ENCODE measurements at places on chromosomes 5 and 9. TPM values are rescaled to one million over a fixed set of nuclear protein-coding genes. Genes with fewer than 3 reads are reported as not detected.

GRCh38 chr5:149363358-149363757, 5.5 kb downstream of the PCYOX1L start:
- no peak for DNase-seq

- DNase-seq = no peak
Measured at GRCh38 chr5:139852696-139853095, 57.1 kb downstream of the PSD2 start.

DNA sequence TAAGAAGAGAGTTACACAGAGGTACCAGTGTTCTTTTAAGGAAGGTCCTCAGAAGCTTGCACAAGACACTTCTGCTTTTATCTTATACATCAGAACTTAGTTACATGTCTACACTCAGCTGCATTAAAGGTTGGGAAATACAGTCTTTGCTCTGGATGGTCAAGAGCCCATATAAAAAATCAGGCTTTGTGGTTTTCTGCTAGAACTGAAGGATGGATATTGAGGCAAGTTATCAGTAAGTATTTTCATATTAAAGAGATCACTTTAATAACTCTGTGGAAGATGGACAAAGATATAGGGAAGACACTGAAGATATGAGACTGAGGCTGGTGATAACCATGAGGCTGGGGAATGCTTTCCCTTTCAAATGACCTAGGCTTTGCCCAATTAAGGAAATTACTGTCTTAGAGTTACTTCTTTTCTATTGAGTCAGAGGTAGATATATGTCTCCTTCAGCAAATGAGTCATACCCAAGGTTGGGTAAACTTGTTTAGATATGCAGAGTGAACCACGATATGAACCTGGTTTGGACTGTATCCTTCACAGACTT, 87.0 kb upstream of the TNC start:
- DNase-seq = no peak

DNA sequence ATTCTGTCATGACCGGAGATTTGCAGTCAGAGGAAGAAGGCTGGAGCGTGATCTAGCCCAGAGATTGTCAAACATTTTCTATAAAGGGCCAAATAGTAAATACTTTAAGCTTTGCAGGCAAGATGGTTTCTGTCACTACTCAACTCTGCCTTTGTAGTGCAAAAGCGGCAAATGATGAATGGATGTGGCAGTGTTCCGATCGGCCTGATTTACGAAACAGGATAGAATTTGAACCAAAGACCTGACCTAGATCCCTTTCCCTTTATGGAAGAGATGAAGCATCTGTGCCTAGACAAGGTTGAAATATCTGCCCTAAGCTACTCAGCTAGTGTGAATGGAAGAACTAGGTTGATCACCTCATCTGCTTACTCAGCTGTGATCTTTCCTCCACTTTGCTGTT, 209.5 kb downstream of the YTHDC2 start:
- peak; percentile 65 for DNase-seq

GRCh38 chr5:74054641-74055421, 428.8 kb downstream of the ARHGEF28 start:
- DNase-seq = no peak

DNA sequence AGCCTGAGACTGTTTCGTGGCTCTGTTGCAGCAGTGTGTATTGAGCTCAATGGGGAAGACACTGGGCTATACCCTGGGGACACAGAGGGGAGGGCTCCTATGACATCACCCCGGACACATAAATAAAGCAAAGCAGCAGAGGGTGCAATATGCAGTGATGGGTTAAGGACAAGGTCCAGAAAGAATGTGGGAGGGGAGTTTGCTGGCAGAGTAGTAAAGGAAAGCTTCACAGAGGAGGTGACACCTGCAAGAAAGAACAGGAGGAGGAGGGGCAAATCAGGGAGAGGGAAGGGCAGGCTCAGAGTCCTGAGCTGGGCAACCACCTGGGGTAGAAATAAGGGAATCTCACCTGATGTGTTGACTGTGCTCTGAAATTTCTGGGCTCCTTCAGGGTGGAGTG, 35.3 kb upstream of the CDKN2AIPNL start:
- DNase-seq = no peak

- DNase-seq = no peak
Measured at GRCh38 chr9:90092508-90092907, 487.7 kb downstream of the GADD45G start.

DNA sequence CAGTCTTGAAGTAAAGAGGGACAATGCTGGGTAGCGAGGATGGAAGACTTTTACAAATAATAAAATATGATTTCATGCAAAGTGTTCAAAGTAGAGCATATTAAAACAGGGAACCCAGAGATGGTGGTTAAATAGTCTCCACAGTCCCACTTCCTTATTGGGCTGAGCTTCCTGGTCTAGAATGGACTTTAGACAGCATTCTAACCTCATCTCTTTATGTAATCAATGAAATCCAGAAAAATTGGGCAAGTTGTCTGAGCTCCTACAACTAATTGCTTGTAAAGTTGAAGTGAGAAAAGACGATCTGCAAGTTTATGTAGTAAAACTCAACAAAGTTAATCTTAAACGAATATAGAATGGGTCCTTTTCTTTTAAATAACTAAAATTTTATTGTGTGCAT, 328.9 kb downstream of the PJA2 start:
- no peak for DNase-seq

DNA sequence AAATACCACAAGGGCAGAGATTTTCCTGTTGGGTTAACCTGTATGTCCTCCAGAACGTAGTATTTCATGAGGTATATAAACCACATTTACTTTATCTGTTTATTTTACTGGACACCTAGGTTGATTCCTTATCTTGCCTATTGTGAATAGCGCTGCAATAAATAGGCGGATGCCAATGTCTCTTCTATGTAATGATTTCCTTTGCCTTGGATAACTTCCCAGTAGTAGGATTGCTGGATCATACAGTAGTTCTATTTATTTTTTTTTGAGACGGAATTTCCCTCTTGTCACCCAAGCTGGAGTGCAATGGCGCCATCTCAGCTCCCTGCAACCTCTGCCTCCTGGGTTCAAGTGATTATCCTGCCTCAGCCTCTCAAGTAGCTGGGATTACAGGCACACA, 15.6 kb upstream of the TUT7 start:
- DNase-seq = no peak

DNA sequence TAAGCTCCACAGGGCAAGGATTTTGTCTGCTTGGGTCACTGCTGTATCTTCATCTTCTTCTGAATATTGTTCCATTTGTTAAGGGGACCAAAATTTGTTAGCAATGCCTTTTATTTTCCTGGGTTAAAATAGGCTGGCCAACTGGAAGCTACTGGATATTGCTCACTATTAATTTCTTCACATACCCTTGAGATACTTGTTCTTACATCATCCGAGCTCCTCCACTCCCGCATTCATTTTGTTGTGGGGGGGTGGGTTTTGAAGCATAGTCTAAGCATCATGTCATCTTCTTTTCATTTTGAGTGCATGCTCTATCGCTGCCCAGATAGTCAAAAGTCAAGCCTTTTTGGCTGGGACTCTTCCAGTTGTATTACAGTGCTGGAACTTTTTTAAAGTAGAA, 42.5 kb upstream of the PIK3R1 start:
- no peak for DNase-seq

GRCh38 chr9:696332-697323, 144.9 kb upstream of the DMRT1 start:
- no peak for DNase-seq

GRCh38 chr9:135226369-135227050, 139.0 kb downstream of the OLFM1 start:
- no peak for DNase-seq

- no peak for DNase-seq
Measured at GRCh38 chr5:95707055-95707454, 24.1 kb upstream of the RHOBTB3 start.

DNA sequence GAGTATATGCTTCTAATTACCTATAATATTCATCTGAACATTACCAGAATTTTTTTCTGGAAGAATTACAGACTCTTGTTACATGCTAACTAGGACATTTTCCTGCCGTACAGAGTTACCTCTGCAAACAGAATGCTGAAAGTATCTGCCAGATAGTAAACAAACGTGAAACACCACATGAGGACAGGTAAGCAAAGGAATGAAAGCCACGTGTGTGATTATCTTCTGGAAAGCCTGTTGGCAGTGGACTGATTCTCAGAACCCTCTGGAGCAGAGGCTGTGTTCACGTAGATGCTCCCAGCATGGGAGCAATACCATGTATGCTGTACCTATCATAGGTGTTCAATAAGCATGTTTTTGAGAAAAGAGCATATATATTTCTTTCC, 472.6 kb downstream of the ENC1 start:
- DNase-seq = no peak

DNA sequence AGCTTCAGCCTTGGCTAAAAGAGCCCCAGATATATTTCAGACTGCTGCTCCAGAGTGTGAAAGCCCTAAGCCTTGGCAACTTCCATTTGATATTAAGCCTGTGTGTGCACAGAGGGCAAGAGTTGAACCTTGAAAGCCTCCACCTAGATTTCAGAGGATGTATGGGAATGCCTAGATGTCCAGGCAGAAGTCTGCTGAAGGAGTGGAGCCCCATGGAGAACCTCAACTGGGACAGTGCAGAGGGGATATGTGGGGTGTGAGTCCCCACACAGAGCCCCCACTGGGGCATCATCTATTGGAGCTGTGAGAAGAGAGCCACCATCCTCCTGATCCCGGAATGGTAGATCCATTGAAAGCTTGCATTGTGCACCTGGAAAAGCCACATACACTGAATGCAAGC, 1784.8 kb upstream of the CDH9 start:
- no peak for DNase-seq

DNA sequence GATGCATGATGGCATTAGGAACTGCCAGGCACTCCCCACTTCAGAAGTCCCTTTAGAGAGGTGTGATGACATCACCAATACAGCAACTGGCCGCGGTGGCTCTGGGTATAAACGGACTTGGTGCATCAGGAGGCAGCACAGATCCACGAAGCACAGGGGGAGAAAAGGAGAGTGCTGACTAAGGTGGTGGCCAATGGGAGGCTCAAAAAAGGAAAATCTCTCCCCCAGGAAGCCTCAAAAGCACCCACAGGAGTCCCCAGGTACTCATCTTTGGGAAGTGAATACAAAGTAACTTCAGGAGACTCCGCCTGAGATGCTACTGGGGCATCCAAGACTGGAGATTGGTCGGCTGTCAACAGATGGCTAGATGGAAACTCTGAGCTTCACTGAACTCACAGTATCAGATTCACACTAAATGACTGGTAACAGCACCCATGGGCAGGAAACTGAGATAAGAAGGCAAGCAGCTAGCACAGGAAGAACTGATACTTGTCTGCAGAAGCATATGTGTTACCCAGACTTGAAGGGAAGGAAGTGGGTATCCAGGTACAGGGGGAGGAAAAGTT, 7.6 kb downstream of the TTC39B start:
- no peak for DNase-seq

- DNase-seq = no peak
Measured at GRCh38 chr5:76365561-76365960, 37.5 kb upstream of the IQGAP2 start.

- DNase-seq = no peak
Measured at GRCh38 chr9:128593856-128594255, 41.5 kb downstream of the SPTAN1 start.

GRCh38 chr9:127921557-127922120, 4.8 kb upstream of the ST6GALNAC4 start:
- DNase-seq = no peak

DNA sequence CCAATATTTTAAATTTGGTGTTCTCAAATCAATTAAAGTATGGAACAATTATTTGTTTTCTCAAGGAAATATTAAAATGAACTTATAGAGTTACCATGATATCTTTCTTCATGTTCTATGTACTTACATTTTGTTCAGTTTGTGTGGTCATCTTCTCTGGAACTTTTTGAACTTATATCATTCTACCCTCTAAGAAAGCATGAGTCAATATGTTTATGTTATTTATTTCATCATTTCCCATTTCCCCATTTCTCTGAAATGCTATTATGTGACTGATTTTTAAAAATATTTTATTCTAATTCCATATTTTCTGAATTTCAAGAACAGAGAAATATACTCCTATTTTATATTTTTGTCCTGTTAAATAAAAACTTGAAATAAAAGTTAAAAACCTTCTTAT, 123.5 kb upstream of the ACOT12 start:
- no peak for DNase-seq

- no peak for DNase-seq
Measured at GRCh38 chr5:169051351-169051750, 249.6 kb downstream of the SLIT3 start.

The SPATA31D4 gene
- not detected for polyA plus RNA-seq

The PCDHGB4 gene
- polyA plus RNA-seq = 3.4 TPM
